ENCODE measurements at places on chromosomes 12 and 14.

- no peak for DNase-seq
Observed at GRCh38 chr12:292186-292585, 29.6 kb upstream of the SLC6A13 start.

GRCh38 chr12:123967121-123967586 is 5.5 kb downstream of the CCDC92 start:
- no peak for DNase-seq

DNA sequence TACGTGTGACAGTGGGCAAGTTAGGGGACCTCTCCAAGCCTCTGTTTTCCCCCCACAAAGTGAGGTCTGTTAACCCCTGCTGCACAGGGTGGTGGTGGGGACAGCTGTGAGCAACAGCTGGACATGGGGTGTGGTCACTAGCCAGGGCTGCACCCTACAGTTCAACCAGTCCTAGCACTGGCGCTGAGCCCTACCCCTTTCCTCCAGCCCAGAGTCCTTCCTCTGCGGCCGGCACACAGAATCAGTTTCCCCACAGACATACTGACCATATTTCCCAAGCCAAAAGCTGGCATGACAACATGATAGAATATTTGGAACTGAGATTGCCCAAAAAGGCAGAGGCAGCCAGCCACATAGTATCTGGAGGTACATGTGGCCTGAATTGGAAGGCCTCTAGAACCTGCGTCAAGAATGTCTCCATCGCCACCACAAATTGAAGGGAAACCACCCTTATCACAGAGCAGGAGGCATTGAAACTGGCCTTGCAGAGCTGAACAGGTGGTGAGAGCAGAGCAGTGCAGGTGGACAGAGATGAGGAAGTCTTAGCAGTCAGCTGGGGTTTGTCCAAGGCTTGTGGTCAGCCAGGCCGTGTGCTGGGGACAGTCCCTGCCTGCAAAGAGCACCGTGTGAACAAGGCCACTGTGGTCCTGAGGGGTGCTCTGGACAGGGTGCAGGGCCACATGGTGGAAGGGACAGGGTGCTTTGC is 21.2 kb downstream of the DEGS2 start:
- DNase-seq, result no peak

DNA sequence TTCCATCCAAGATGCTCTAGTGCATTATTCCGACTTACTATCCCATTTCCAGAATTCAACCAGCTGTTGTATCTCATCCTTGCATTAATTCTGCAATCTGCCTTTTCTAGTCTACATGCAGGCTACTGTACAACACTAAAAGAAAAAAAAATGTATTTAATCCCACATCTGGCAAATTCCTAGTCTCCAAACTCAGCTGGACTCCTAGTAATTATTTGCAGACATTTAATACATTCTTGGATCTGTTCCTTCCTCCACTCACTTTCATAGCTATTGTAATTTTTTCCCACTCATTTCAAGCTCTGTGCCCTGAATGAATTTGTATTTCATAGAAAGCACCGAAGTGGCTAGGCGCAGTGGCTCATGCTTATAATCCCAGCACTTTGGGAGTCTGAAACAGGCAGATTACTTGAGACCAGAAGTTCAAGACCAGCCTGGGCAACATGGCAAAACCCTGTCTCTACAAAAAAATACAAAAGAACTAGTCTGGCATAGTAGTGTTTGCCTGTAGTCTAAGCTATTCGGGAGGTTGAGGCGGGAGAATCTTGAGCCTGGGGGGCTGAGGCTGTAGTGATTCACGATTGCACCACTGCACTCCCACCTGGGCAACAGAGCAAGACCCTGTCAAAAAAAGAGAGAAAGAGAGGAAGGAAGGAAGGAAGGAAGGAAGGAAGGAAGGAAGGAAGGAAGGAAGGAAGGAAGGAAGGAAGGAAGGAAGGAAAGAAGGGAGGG is 39.5 kb upstream of the YAF2 start:
- no peak for DNase-seq

DNA sequence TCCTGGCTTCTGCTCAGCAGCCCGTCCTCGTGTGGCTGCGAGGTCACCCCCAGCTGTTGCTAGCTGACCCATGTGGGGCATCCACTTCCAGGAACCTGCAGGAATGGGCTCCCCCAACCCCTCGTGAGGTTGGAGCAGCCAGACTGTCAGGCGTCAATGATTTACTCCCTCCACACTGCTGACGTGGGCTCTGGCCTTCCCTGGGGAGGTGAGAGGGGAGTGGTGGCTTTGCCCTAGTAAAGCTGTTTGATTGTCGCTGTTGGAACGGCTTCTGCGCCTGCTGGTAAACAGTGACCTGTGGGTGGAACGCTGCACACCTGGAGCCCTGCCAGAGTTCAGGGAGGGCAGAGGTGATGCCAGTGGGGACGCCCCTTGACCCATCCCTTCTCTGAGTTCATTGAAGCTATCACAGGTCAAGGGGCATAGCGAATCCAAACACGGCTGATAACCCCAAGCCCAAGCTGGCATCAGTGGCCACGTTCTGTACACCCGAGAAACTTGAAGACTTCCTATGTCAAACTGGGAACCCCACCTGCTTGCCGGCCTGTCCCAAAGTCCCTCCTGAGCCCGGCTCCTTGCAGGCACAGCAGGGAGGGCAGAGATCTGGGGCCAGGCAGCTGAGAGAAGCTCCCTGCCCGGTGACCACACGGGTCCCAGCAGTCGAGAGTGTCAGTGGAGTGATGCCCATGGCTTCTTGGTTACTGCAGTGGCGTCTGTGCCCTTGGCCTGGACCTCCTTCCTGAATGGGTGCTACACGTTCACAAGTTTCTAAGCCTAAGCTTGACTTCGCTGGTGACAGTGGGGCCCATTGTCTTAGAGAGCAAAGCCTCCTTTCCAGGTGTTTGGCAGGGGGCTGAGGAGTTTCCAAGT is 2.7 kb downstream of the ASPG start:
- DNase-seq, result no peak

DNA sequence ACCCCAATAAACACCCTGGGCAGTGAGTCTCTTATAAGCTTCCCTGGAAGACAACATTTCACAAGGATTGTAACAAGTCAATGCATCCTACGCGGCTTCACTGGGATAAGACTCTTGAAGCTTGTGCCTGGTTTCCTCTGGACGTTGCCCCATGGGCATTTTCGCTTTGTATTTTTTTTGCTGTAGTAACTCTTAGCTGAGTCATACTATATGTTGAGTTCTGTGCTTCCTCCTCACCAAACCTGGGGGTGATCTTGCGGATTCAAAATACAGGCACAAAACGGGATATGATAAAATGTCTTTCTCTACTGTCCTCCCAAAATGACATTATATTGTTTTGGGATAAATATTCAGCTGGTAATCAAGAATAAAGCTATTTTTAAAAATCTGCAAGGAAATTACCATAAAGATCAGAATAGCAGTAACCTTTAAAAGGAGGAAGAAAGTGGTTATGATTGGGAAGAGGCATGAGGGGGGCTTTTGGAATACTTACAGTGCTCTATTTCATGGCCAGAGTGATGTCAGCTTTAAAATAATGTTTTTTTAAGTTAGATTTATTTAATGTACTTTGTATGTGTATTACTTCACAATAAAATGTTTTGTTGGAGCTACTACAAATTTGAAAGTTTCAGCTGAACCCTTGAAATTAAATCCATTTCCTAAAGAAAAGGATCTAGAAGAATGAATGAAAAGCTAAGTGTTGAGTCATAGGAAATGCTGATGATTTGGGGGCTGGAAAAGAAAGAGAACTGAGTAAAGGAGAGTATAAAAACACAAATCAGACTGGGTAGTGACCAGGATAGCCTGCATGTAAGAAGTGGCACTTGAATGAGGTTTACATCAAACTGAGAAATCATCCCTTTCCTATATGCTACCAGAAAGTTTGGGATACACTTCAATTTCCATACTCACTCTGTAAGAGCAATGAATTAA is 14.7 kb downstream of the BTBD7 start:
- no peak for DNase-seq

- no peak for DNase-seq
Observed at GRCh38 chr12:69254046-69254445, 14.7 kb downstream of the CPSF6 start.

DNA sequence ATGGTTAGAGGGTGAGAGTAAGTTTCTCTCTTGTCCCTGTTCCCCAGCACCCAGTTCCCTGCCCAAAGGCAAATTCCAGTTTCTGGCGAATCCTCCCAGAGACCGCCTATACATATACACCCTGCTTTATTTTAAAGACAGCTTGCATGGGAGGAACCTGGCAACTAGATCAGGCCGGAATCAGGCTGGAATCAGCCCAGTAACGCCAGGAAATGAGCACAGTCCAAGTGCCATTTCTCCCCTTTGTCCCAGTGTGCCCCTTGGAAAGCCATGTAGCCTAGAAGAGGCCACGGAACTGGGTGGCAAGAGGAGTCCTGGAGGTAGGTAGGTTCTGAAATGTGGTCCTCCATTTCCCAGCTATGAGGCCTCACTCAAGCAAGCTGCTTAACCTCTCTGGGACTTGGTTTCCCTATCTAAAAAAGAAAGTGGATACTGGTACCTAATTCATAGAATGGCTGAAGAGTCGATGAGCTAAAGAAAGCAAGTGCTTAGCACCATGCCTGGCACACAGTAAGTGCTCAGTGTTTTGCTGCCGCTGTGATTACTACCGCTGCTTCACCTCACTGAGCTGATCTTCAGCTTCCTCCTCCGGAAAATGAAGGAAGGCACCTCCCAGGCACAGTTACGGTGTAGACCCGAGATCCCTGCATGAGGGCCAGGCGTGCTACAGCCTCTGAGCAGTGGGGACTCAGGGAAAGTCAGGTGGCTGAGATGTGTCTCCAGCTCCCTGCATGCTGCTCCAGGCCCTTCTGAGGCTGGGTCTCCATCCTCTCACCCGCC is 36.4 kb downstream of the PITPNM2 start:
- no peak for DNase-seq

GRCh38 chr12:3049611-3050249 is 27.4 kb upstream of the TSPAN9 start:
- no peak for DNase-seq

- DNase-seq, result no peak
Observed at GRCh38 chr14:88614218-88614907, 51.5 kb downstream of the ZC3H14 start.

- no peak for DNase-seq
Observed at GRCh38 chr12:59742841-59743240, 147.0 kb downstream of the SLC16A7 start.

GRCh38 chr12:120961604-120962531 is 16.5 kb upstream of the HNF1A start:
- no peak for DNase-seq

DNA sequence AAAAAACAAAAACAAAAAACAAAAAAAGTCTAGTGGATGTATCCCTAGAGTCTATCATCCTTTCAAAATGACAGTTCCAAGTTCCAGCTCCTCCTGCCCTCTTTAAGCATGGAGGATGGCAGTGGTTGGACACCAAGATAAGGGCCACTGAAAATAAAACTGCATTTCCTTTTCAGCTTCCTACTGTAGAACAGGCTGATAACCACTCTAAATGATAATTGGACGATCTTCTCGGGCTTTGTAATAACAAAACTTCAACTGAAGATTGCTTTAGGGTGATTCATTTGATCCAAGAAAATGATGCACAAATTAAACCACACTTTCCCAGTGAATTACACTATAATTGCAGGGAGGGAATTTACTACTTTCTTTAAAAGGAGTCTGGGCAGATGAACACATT is 42.2 kb upstream of the CRACR2A start:
- DNase-seq, result no peak

DNA sequence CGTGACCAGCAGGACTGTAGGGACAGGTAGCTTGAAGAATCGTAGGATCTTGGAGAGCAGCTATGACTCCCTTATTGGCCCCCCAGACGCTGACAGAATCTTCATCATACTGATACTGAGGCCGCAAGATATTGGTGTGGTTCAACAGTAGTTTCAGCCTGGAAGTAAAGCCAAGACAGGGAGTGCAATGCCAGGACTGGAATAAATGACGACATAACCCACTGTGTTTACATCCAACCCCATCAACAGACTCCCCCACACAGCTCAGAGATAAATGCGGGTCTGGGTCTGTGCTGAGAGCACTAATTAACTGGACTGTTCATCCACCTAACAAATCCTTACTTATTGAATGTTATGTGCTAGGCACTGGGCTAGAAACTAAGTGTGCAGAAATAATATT is 16.6 kb downstream of the NOXRED1 start:
- no peak for DNase-seq

DNA sequence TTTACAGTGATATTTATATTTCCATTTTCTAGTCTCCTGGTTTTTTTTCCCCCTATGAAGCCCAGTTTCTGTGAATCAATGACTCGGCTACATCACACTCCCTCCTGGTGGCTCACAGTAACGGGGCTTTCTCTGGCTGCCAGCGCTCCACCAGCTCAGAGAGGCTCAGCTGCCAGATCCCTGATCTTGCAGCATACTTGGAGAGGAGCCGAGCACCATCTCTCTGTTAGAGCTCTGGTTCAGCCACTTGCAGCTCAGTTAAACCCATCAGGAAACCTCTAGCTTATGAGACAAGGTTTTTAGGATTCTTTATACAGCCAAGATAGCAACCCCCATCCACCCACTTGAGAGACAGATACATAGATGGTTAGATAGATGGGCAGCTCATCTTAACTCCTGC is 74.6 kb downstream of the CIT start:
- DNase-seq, result no peak

DNA sequence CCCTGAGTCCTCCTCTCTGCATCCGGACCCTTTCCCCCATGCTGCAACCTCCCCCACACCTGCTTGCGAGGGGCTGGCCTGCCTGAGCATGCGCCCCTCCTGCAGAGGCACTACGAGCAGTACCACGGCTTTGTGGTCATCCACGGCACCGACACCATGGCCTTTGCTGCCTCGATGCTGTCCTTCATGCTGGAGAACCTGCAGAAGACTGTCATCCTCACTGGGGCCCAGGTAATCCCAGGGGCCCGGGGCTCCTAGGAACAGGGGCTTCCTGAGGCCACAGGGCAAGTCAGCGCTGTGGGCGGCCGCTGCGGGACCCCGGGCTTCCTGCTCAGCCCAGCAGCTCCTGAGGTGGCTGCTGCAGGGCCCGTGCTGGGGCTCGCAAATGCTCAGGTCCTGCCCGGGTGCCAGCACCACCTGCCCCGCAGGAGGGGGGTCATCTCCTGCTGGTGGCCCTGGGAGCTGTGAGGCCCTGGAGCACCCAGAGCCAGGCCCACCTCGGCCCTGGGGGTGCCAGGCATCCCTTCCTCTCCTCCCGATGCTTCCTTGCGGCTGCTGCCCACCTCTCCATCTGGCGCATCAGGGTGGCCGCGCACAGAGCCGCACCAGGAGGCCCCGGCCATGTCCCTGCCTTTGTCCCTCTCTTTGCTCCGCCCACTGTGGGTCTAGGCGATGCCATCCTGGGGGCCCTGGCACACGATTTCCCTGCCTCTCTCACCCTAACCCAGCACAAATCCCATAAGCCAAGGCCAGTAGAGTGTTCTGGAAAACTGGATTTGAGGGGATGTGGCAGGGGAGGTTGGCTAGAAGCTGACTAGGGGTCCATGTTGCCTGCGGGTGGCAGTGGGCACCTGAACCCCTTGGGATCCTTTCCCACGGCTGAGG is 10.2 kb downstream of the ASPG start:
- no peak for DNase-seq

All from stimulated activated CD4-positive, alpha-beta T cell treated with anti-CD3 and anti-CD28 coated beads, Interleukin-15, amount 100 ng/mL, for 1 hour (primary cell).